Eye (tissue), 1 donor: ENCODE measurements at places on chromosomes 5 and 9.
A peak's percentile ranks its signal among the peaks of the same experiment; 100 is the strongest.

GRCh38 chr9:97385626-97386264 lies 26.2 kb upstream of the TDRD7 start:
- DNase-seq: no peak

DNA sequence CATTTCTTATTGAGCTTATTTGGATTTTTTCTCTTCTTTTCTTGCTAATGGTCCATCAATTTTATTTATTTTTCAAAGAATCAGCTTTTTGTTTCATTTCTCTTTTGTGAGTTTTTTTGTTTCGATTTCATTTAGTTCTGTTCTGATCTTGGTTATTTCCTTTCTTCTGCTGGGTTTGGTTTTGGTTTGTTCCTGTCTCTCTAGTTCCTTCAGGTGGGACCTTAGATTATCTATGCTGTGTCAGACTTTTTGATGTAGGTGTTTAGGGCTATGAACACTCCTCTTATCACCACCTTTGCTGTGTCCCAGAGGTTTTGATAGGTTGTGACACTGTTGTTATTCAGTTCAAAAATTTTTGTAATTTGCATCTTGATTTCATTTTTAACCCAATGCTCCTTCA lies 119.8 kb downstream of the GABRG2 start:
- no peak for DNase-seq

DNA sequence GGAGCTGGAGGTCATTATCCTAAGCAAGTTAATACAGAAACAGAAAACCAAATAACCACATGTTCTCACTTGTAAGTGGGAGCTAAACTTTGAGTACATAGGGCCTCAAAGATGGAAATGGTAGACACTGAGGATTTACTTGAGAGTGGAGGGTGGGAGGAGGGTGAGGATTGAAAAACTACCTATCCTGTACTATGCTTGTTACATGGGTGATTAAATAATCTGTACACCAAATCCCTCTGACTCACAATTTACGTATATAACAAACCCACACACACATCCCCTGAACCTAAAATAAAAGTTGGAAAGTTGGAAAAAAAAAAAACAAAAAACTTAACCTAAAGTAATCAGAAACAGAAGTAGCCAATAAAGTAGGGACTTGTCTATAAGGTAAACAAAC lies 48.8 kb upstream of the LARP1 start:
- DNase-seq: no peak

- DNase-seq: no peak
Observed at GRCh38 chr5:35159370-35159742, 70.9 kb downstream of the PRLR start.

DNA sequence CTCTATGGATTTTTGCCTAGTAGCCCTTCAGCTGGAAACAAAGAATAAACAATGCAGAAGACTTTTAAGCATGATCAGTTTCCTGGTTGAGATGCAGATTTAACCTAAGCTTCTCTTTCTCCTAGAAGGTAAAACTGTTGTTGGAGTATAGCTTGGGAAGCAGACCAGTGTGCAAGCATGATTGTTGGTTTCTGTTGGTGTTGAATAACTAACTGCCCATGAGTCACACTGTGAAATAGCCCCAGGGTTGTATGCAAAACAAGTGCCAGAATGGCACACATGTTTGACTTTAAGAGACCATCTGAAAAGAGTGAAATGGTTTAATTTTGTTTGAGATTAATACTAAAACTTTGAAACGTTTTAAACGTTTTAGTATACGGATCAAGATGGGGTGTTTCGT lies 227.1 kb downstream of the ARHGEF28 start:
- no peak for DNase-seq

DNA sequence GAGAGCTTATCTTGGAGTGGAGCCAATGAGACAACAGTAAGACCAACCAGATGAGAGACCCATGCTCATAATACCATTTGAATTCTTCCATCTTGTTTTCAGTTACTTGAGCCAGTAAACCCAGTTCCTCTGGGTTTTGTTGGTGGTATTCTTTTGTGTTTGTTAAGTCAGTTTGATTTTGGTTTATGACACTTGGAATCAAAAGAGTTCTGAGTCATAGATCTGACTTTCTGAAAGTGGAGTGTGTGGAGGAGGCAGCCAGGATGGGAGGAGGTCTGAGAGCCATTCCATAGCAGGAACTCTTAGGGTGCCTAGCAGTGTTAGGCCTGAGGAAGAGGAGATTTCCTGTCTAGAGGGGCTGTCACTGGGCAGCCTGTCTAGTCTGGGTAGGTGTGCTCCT lies 24.6 kb upstream of the PANK3 start:
- DNase-seq: no peak

GRCh38 chr5:107885601-107886000 lies 214.9 kb upstream of the EFNA5 start:
- DNase-seq: no peak

DNA sequence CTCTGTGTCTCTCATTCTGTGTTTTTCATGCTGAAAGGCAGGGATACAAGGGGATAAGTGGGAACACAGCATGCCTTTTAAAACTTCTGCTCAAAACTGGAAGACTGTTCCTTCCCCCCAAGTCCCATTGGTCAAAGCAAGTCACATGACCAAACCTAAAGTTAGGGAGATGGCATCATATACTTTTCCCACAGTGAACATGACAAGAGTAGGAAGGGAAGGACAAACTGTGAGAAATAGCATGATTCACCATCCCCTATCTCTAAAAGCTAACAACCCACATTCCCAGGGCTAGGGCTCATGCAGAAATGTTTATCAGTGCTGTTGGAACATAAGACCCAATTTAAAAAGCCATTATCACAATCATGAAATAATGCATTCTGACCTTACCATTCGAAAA lies 24.2 kb upstream of the SHISAL2B start:
- no peak for DNase-seq

DNA sequence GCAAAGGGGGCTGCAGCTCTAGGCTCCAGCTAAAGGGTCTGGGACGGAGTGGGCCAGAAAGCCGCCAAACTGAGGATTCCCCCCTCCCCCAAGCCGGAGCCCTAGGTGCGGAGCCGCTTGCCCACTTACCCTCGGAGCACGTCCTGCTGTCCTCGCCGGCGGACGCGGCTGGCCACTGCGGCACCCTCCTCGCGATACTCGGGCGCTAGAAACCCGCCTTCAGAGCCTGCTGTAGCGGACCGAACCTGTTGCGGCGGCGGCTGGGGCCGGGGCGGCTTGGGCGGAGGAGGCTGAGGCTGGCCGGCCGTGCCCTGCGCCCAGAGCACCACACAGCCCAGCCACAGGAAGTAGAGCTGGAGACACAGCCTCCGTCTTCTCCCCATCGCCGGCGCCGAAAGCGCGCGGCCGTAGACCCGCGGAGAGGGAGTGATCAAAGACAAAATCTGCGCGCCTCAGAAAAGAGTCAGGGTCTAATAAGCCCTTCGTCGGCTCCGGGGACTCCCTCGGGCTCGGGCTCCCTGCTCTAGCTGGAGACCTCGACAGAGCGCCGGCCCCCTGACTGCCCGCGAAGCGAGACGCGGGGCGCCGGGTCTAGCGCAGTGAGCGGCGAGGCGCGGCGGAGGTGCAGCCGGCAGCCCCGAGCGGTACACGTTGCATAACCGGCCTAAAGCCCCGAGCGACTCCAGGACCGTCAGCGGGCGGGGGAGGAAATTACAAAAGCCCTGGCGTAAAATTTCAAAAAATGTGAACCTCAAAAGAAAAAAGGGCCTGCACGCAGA lies 635 bp downstream of the FBN2 start:
- DNase-seq: peak; percentile 89

DNA sequence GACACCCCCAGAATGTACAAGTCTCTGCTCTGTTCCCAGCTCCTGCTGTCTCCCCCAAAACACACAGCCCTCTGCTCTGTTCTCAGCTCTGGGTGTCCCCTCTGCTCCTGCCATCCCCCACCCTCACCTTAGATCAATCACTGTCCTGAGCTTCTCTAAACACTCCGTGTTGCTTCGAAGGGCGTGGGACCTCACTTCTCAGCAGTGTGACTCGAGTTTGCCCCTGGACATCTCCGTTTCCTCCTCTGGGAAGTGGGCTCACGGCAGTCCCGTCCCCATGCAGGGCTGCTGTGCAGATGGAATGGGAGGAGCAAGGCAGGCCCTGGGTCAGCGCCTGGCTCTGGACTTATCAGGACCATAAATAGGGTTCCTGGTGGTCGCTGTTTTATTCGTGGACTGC lies 98.0 kb upstream of the RAPGEF1 start:
- DNase-seq: no peak

GRCh38 chr5:80834710-80835109 lies 125.5 kb upstream of the RASGRF2 start:
- no peak for DNase-seq

DNA sequence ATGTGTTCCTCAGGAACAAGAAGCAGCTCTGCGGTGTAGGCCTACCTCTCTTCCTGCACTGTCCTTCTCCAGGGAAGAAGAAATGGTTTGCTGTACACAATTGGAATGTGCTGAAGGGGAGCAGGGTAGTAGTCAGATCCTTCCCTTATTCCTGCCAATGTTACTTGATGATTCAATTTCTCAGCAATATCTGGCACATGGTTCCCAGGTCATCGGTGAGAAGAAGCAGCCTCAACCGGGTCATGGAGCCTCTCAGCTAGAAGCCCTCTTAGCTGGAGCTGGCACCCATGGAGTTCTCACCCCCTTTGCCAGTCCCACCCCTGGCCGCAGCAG lies 36.9 kb downstream of the ACTBL2 start:
- no peak for DNase-seq

- no peak for DNase-seq
Observed at GRCh38 chr5:9188956-9189355, 356.9 kb downstream of the SEMA5A start.

DNA sequence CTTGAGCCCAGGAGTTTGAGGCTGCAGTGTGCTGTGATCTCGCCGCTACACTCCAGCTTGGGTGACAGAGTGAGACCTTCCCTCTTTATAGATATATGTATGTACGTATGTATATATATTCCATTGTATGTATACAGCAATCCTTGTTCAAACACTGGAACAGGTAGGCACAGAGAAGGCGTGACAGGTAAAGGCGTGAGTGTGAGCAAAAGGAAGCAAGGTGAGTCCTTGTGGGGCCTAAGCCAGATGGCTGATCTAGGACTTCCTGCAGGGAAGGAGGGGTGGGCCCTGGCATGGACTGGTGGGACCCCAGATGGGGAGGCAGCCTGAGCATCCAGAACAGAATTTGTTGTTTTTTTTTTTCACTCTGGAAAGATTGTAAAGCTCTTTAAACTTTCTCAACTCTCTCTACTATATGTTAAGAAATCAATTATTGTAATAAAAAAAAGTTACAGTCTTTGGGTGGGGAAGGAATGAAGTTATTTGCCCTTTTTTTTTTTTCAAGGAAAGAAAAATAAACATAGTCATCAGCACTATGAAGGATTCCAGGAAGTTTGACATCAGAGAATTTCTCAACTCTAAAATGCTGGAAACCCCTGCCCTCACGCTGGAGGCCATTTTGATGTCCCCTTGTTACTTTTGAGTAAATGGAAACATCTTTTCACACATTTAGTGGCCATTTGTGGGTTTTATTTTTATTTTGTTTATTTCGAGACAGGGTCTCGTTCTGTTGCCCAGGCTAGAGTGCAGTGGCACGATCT lies 38.9 kb upstream of the STXBP1 start:
- DNase-seq: no peak

DNA sequence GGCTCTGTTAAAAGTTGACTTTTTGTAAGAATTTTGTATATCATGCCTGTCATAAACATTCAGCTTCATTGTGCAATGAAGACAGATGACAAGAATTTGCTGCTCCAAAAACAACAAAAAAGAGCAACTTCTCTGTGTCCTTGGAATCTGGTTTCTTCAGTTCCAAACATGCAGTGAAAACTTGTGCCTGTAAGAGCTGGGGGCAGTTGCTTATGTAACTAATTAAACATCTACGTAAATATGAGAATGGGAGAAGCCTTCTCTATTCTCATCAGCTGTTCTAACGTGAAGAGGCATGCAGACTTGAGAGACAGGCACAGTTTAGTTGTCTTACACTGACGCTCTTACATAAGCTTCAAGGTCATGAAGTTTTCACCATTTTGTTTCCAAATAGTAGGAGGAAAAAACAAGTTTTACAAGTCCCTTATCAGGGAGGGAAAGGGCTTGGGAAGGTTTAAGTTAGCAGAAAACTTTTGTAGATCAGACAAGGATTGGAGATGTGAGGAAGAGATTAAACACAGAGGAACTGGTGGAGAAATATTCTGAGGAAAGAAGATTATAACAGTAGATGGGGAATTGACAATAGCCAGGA lies 170.4 kb downstream of the RFK start:
- peak; percentile 24 for DNase-seq

GRCh38 chr5:135497971-135498636 lies 37.7 kb downstream of the NEUROG1 start:
- DNase-seq: peak; percentile 62

DNA sequence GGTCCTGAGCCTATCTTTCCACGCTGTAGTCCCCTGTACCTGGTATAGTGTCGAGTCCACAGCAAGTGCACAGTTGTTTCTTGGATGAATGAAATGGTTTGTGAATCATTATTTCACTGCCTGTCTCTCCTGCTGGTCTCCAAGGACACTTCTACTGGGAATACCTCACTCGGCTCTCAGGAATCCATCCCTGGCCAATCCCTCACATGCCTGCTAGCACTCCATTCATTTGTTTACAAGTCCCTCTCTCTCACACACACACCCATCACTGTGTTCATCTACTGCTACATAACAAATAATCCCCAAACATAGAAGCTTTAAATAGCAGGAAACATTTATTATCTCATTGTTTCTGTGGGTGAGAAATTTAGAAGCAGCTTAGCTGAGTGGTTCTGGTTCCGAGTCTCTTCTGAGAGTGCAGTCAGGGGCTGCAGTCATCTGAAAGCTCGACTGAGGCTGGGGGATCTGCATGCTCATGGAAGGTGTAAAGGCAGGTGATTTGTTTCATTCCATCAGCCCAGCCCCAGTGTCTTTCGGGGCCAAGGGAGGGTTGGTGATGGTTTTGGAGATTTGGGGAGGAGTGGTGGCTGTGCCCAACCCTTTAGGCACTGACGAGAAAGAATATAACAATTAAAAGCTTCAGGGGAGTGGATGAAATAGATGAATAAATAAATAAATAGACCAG lies 132.7 kb upstream of the IER5L start:
- no peak for DNase-seq

DNA sequence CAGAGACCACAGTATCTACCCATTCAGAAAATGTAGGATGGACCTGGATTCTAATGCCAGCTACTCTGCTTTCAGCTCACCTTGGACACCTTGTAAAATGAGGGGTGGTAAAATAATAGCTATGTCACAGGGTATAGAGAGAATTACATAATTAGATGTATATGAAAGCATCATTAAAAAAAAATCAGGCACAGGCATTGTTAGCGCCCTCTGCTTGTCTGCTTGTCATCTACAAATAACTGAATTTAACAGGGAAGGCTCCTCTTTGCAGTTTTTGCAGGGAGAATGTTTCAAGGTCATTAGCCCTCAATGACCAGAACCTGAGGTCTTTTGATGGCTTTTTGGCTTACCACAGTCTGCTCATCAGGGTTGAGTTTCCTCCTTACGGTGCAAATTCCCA lies 58.0 kb downstream of the GPR21 start:
- no peak for DNase-seq

- no peak for DNase-seq
Observed at GRCh38 chr9:99078717-99079116, 26.2 kb upstream of the TGFBR1 start.

DNA sequence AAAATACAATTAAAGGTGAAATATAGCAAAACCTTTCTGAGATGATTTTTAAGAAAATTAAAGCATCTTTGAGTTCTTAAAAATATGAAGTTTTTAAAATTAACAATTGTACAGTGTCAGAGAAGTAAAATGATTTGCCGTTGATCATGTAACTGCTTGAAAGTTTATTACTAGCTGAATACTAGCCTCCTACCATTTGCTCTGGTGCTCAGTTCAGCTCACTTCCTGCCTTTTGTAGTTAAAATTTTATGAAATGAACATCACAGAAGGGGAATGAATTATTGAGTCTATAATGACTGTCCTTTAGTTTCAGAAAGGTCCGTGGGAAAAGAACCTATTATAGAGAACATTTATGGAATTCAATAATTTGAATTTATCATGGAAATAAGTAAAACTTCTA lies 9.7 kb downstream of the YTHDC2 start:
- no peak for DNase-seq
